CD4-positive, alpha-beta T cell treated with Interleukin-4 for 4 hours (primary cell): ENCODE measurements at places on chromosomes 5 and 9.

- DNase-seq, result no peak
Measured at GRCh38 chr9:95021166-95021886, 294.8 kb downstream of the AOPEP start.

DNA sequence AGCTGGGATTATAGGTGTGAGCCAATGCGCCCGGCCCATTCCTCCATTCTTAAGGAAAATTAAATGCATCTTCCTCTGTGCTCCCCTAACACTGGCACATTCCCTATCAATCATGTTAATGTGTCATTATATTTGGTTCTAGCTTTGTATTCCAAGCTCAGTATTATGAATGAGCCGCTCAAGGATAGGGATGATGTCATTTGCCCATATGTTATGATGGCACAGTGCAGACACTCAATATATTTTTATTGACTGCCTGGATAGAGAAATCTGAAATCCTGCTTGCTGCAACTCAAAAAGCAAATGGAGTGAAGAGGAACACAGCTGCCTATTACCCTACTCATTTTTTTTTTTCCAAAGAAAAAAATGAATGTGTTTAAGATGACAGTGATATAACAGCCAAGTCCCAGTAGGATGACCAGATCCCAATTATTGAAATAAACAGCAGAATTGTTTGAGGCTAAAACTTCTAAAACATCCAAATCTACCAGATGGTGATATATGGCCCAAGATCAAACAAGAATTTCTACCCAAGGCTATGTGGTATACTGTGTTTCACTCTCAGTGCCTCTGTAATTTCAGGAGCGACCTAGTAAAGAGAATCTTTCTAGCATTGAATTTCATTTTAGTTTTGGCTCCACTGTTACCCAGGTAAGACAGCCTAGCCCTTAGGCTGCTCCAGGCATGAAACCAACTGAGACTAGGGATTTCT lies 16.3 kb downstream of the SUSD1 start:
- no peak for DNase-seq

DNA sequence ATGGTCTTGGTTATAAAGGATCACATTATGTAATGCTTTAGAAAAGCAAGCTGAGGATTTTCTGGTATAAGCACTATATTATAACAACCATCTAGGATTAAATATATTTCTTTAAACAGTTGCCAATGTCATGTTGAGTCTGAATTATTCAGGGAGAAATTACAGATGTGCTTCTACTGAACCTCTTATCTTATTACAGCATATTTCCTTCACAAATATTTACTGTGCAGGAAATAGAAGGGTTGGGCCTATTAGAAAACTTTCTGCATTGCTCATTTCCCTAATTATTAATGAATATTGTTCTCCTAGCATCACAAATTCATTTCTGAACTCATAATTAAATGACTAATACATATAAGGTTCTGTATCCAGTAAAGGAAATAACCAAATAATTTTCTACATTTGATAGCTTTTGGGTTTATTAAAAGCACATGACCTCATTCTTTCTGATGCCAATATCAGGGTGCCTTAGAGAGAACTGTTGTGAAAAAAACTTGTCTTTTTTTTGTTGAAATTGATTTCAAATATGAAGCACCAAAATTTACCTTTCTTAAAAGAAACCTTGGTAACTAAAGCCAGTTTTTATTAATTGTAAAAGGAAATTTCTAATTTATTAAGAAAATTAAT lies 476.8 kb upstream of the PTGER4 start:
- no peak for DNase-seq

GRCh38 chr5:116382032-116382873 lies 192.4 kb downstream of the SEMA6A start:
- DNase-seq, result no peak

DNA sequence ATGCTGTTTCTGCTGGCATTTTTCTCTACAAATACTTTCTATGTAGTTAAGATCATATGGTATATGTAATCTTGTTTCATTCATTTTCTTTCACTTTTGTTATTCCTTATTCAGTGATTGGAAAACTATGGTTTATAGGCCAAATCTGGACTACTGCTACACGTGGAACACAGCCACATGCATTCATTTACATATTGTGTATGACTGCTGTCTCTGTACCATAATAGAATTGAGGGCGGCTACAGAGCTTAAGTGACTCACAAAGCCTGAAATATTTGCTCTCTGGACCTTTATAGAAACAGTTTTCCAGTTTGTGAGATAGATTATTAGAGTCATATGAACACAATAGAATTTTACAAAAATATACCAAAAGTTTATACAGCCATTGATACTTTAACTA lies 133.6 kb upstream of the CDKN2B start:
- DNase-seq, result no peak
